SIG-M5 (cell line): ENCODE measurements at places on chromosomes 5 and 9.

DNA sequence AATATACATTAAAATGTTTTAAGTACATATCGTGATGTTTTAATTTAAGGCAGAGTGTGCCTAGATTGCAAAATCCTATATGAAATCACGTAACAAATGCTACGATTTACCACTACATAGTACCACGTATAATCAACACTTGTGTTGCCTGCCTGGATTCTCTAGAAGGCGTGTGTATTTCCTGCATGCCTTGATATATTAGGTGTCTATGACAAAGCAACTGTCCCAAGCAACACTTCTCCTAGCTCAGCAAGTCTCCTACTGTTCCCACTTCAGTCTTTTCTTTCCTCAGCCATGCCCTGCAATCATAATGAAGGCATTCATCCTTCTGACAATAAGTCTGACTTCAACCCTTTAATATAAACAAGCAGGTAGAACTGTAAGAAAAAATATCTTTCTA, 89.6 kb downstream of the PTPRD start:
- DNase-seq, result no peak

- no peak for DNase-seq
Observed at GRCh38 chr5:113474100-113474728, 14.0 kb downstream of the MCC start.

DNA sequence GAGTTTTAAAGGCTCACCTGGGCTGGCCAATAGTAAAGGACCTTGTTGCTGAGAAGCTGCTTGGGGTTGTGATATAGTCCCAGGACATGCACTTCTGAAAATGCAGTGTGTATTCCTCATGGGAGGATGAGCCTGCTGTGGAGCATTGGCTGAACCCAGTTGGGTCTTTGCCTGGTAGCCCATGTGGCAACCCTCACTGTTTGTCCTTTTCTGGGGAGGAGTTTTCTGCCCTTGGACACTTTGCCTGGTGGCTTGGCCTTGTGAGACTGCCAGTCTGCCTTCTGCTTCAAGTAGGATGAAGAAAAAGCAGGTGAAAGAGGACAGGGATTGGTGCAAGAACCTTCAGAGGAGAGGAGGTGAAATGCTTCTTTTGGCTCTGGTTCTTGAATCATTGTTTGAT, 4.0 kb downstream of the TENT4A start:
- DNase-seq, result no peak

DNA sequence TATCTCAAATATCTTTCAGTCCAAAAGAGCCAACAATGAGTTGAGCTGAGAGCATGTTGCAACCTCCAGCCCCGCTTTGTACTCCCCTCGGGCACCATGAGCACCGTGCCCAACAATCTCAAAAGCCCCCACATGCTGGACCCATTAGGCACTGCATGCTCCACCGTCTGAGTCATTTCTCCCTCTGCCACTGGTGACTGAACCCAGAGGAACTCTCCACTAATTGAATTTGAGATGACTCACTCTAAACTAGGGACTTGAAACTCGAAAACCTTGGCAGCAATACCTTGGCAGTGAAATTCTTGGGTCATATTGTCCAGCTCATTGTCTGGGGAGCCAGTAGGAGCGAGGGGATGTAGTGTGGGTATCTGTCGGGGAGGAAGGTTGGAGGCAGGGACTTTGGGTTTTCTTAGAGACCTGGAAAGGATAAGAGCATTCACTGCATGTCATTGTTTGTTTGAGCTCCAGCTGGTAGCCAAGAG, 49.9 kb upstream of the SLIT3 start:
- no peak for DNase-seq

GRCh38 chr5:131639148-131639547, 4.1 kb upstream of the RAPGEF6 start:
- no peak for DNase-seq

DNA sequence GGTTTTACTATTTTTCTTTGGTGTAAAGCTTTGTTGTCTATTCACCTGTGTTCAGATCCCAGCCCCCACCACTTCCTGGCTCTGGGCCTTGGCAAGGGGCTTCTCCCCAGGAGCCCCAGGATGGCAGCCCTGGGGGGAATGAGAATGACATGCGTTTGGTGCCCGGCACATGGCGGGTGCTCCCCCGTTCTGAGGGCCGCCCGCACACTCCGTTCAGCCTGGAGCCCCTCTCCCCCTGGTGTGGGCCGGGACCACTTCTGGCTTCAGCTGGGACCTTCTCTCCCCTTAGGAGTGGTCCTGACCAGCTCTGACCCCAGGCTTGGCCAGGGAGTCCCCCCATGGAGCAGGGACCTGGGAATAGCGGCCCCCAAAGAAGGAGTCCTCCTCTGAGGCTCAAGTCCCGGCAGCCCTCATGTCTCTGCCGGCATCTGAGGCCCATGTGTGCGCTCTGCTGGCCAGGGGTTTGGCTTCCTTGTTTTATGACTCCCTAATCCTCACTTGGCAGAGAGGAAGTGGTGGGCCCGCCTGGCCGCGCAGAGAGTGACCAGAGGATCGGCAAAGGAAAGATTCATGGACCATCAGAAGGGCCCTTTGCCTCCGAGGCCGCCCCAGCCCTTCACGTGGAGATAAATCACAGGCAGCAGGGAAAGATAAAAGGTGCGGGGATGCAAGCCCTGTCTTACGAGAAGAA, 57.0 kb upstream of the LMX1B start:
- DNase-seq, result no peak

GRCh38 chr9:109206670-109207069, 39.6 kb upstream of the FRRS1L start:
- DNase-seq, result no peak

- DNase-seq, result no peak
Observed at GRCh38 chr9:77488439-77489126, 159.5 kb downstream of the GNA14 start.

- no peak for DNase-seq
Observed at GRCh38 chr5:80973027-80973426, 12.9 kb downstream of the RASGRF2 start.
